Psoas muscle (tissue), 8 donors: ENCODE measurements at places on chromosomes 12 and 14. TPM values are rescaled to one million over a fixed set of nuclear protein-coding genes. Genes with fewer than 3 reads are reported as not detected.
A peak's percentile ranks its signal among the peaks of the same experiment; 100 is the strongest.

The MMAB gene
- polyA plus RNA-seq: 24.7 TPM

The POLE2 gene
- polyA plus RNA-seq: 0.48 TPM

The TMCC3 gene
- 32.6 TPM for polyA plus RNA-seq

The ZNF385A gene
- 4.9 TPM for polyA plus RNA-seq

The SERPINA9 gene
- not detected for polyA plus RNA-seq

The OAS1 gene
- 1.8 TPM for polyA plus RNA-seq

The PLA2G1B gene
- polyA plus RNA-seq: 0.81 TPM

- no peak for DNase-seq
Measured at GRCh38 chr14:67764496-67764895, 51.9 kb downstream of the ZFYVE26 start.

- DNase-seq: no peak
Measured at GRCh38 chr14:81819344-81819743, 285.7 kb upstream of the SEL1L start.

- DNase-seq: no peak
Measured at GRCh38 chr14:65588426-65589140, 176.1 kb downstream of the FUT8 start.

GRCh38 chr12:127150028-127150427 lies 1116.9 kb upstream of the TMEM132C start:
- DNase-seq: no peak

GRCh38 chr12:107571492-107571891 lies 114.1 kb upstream of the PWP1 start:
- no peak for DNase-seq

DNA sequence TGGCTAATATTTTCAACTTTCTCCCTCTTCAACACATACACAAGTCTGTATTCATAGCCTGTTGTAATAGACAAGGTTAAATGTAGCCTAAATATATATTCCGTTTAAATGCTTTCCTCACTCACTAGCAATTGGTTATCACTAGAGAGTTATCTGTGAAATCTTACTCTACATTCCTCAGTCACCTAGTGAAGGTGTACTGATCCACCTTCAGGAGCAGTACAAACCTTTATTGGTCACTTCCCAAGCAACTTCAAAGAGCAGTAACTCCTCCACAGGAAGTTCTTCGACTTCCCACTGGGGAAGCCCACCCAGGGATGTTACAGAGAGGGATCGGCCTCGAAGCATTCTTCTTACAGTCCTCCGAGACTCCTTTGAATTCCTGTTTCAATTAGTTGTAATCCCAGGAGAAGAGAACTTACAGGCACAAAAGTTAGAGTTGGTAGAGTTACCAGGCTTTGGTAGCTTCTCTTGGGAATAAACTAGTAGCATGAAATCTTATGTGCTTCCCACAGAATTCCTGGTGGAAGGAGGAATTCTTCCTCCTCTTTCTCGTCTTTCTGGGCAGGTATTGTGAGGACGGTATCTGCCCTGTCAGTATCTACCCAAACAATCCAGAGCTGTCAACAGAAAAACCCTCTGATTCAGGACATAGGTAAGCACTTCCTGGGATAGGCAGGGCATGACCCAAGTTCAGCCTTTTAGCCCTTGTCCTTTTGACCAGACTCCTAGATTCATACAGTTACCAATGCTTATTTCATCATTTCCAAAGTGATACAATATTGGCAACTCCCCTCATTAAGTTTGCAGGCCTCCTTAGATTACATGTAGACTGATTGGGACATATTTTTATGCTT lies at the start of gene GYS2:
Gene GYS2 (minus strand): TSS at position 603 of the 857 bp plus-strand sequence. CDS start 255 bp downstream, at position 348.
- no peak for DNase-seq

- no peak for DNase-seq
Measured at GRCh38 chr12:10641735-10642500, 28.5 kb upstream of the MAGOHB start.

DNA sequence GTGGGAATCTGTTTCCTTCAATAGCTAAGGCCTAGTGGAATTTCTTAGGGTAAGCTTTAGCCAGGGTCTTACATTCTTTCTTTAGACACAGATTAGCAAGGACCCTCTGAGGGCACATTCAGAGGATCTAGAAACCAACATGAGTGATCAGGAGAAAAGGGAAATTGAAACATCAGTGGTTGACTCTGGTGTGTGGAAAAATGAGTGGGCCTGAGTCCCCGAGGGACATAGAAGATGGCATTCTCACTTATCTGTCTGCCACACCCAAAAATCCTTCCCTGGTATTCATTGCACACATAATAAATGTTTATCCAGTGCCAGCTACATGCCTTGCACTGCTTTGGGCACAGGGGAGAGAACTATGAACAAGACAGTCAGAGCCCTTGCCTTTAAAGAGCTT lies 82.9 kb downstream of the SSPN start:
- no peak for DNase-seq

DNA sequence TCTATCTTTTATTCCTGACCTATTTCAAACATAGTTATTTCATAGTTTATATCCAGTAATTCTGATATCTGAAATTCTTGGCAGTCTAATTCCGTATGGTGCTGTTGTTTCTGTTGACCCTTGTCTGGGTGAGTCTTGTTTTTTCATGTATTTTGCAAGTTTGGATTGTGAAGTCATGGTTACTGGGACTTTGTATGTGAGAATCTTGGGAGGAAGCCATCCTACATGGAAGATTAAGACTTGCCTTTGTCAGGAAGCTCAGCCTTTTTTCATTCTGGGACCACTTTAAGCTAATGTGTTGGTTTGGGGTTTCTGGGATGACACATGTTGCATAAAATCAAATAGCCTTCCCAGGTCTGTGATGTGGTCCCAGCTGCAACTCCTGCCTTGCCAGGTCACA lies 191.6 kb upstream of the E2F7 start:
- no peak for DNase-seq

DNA sequence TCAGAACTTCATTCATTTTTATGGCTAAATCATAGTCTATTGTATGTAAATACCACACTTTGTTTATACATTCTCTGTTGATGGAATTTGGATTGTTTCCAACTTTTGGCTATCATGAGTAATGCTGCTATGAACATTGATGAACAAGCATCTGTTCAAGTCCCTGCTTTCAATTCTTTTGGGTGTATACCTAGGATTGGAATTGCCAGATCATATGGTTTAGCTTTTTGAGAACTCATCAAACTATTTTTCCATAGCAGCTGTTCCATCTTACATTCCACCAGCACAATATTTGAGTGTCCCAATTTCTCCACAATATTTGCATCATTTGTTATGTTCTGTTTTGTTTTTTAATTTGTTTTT lies 52.3 kb upstream of the CCND2 start:
- no peak for DNase-seq

GRCh38 chr12:18837505-18837904 lies 99.6 kb downstream of the CAPZA3 start:
- DNase-seq: no peak

DNA sequence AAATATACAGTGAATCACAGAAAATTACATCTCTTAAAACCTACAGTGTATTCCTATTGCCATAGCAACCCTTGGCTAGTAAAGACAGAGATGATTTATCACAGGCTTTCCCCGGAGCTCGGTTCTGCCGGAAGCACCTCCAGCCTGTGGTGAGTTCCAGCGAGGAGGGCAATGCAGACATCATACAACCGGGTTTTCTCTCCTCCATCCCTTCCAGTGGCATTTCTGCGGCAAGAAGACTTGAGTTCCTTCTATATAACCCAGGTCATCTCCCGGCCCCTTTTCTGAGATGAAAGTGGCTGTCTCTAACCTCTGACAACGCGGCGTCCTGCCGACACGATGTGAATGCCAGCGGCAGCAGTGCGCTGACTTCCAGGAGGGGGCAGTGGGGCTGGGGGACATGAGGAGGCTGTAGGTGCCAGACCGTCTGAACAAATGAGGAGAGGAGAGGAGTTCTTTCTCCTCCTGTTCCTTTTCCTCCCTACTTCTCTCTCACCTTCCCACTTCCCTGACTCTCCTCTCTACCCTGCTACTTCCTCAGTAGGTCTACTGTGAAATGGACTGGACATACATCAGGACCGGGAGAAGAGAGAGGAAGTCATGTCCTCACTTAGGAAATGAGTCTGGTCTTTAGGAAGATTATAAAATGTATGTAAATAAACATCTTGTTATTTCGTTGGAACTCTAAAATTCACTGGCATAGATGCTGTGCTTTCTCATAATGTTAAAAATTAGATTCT lies 68.6 kb upstream of the MAX start:
- peak; percentile 19 for DNase-seq

DNA sequence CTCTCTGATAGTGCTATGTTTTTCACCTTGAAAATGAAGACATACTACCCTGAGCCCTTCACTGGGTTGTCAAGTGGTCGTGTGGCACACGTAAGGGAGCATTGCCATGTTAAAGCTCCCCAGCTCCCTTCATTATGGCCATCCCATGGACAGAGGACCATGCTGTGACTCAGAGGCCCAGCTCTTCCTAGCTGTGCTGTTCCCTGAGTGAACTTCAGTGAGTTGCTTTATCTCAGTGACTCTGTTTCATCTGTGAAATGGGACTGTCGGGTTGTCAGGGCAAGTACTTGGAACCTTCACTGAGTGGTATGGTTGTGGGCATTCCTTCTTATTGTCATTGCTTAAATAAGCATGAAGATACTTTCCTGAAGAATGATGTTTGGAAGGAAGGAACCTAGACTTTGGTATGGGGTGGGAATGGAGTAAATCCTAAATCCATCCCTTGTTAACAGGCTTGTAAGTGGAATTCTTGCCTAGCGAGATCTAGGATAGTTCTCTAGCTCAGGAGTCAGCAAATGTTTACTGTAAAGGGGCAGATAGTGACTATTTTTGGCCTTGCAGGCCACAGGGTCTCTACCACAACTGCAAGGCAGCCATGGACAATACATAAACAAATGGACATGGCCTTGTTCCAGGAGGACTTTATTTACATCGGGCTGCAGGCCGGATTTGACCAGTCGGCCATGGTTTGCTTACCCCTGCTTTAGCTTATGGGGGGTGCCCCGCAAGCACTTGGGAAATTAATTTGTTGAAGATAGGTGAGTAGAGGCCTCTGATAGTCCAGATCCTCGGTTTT lies 283.5 kb downstream of the ZFP36L1 start:
- no peak for DNase-seq

GRCh38 chr12:125050446-125050845 lies 14.8 kb upstream of the AACS start:
- no peak for DNase-seq
